SHP77 treated with DMSO at 0.1 percent for 48 hours (cell line): ENCODE measurements at places on chromosomes 13 and 19.
A peak's percentile ranks its signal among the peaks of the same experiment; 100 is the strongest.

GRCh38 chr13:71149498-71150363, 717.3 kb downstream of the DACH1 start:
- peak; percentile 23 for DNase-seq

- no peak for DNase-seq
Measured at GRCh38 chr13:32752997-32753606, 166.8 kb downstream of the PDS5B start.

- no peak for DNase-seq
Measured at GRCh38 chr19:54319892-54320670, 7.1 kb upstream of the LILRA5 start.

DNA sequence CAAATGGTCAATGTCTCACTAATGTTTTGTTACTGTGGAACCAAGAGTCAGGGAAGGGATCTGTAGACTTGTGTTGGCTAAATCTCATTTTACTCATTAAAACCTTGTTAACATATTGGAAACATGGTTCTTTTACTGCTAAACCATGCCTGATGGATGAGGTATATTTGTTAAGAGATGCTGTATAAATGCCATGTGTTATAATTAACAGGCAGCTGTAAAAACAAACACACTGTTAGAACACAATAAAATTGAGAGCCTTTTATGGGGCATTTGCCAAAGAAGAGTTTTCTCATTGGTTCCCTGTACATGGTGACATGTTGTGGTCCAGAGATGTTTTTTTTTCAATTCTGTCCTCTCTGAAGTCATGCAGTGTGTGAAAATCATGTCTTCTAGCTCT, 121.9 kb downstream of the ESD start:
- DNase-seq: peak; percentile 88

DNA sequence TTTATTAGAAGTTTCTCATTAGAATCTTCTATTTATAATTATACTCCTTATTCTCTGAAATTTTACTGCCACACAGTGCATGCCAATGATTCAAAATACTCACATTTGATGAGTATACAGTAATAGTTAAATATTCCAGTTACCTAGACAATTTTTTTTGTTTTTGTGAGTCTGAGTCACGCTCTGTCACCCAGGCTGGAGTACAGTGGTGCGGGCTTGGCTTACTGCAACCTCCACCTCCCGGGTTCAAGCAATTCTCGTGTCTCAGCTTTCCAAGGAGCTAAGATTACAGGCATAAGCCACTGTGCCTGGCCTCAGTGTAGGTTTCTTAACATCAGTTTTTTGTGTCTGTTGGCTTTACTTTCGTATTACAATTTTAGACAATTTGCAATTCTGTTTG, 87.1 kb downstream of the ZNF486 start:
- no peak for DNase-seq

- DNase-seq: no peak
Measured at GRCh38 chr19:52099497-52100138, 4.1 kb upstream of the ZNF841 start.

DNA sequence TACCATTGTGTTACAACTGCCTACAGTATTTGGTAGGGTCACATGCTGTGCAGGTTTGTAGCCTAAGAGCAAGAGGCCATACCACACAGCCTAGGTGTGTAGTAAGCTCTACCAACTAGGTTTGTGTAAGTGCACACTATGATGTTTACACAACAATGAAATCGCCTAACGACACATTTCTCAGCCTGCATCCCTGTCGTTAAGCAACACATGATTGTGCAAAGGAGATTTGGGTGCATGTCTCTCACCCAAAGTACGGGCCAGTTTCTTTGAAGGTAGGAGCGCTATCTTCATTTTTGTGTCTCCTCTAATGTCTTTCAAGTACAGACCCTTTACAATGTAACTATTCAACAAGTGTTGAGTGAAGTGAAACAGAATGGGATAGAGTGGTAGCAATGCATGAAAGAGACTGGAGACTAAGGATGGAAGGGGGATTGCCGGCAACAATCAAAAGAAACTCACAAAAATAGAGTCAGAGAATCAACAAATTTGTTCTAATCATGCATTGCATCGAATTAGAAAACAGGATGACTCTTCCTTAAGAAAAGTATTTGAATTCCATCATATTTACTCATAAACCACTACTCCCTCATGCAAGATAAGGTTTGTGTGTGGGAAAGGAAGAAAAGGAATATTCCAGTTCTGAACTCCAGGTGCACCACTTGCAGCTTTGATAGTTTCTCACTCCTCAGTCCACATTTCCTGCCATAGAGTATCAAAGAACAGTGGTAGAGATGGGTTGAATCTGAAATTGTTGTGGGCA, 60.2 kb upstream of the TNFRSF19 start:
- DNase-seq: no peak

DNA sequence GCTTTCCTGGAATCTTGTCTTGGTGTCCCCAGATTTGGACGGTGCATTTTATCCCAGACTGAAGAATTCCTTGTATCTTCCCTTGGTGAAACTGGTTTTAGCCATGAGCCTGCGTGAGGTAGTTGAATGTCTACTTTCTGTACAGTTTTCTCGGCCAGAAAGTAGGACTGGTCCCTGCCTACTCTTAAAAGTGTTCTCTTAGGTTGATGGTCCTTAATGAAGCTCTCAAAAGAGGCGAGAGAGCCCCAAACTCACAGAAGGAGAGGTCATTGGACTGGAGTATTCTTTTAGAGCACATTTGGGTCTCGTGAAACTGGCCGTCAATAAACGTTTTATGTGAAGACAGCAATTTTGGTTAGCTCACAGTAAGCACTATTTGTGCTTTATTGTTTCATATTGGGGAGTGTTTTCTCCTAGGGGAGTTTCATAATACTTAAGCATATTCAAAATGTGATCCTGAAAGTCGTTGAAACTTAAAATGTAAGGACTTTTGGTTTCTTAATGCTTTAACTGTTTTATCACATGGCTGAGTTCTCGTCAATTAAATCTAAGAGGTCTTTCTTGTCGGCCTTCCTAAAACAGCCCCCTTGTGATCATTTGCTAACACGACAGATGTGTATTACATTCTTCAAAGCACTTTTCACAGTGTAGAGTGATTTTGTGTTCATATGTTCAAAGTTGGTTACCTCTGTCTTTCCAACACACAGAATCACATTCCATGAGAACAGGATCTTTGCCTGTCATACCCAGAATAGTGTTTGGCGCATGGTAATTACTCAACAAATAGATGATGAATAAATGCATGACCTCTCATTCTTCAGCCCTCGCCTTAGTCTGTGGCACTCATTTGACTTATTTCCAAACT, 889 bp downstream of the GTF2F2 start:
- no peak for DNase-seq

GRCh38 chr19:47693489-47693888, 19.7 kb upstream of the EHD2 start:
- no peak for DNase-seq

DNA sequence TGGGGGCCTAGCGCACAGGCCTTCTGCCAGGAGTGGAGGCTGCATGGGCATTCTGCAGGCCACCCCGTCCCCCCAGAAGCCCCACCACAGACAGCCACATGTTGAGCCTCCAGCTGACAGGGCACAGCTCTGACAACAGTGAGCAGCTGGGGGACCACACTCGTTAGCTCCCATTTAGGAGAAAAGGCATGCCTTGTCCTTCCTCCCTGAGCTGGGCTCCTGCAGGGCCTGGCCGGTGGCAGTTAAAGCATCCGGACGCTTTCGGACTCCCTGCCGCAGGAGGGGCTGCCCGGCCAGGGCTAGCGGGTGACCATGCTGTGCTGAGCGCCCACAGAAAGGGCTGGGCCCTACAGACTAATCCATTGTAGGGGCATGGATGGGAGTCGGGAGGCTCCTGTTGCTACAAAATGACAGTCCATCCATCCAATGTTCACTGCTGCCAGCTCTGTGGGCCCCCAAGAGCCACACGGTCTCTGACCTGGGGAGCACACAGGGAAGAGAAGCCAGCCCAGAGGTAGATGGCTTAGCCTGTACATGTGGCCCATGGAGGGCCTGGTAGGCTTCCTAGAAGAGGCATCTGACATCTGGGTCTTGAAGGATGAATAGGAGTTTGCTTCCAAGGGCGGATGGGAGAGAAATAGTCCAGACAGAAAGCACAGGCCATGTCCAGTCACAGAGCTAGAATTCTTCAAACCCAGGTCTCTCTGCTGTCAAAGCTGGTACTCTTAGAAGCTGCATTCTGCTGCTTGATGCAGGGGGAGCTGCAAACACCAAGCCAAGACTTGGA, 116.5 kb upstream of the VSTM2B start:
- no peak for DNase-seq

GRCh38 chr13:100394005-100394695, 194.4 kb downstream of the GGACT start:
- DNase-seq: no peak

- no peak for DNase-seq
Measured at GRCh38 chr13:46484561-46484960, 68.4 kb upstream of the LRCH1 start.

GRCh38 chr13:80726868-80727267, 385.9 kb upstream of the SPRY2 start:
- DNase-seq: no peak

DNA sequence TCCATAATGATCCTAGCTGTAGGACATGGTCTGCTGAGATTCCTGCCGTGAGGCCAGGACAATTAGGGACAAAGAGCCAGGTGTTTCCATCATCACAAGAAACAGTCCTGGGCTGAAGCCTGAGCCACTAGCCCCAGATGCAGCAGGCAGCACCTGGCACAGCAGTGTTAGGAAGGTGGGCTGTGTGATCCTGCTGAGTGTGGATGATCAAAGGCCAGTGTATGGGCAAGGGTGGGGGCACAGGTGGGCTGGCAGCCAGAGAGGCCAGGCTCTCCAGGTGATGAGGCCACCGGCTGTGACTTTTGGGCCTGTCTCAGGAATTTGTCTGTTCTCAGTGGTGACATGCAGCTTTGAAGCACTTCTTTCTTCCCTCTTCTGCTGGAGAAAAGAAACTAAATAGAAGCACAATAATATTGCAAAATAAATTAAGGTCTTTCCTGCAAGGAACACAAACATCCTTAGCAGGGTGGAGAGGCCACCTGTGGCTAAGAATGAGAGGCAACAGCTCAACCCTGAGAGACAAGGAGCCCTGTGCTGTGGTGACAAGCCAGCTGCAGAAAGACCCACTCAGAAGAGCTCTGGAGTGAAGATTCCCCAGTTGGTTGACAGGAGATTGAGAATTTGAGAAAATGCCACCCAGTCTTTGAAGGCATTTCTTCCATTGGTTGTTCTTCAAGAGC, 127.6 kb downstream of the KATNAL1 start:
- no peak for DNase-seq

- no peak for DNase-seq
Measured at GRCh38 chr13:54953786-54954185, 1925.2 kb downstream of the OLFM4 start.

- DNase-seq: no peak
Measured at GRCh38 chr13:79519255-79519654, 38.3 kb downstream of the NDFIP2 start.

DNA sequence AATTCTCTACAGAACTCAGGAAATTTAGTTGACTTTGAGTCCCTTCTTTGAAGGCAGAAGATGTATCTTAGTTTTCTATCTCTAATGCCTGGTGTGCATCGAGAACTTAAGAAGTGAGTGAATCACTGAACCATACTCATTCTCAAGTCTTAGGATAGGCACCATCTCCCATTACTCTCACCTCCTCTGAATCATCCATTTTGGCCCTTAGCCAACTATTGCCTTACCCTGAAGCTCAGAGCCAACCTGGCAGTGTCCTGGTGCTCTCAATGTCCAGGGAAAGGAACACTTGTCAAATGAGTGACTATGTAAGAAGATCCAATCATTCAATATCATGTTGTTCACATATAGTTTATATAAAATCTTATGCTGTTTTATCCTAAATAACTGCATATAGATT, 146.6 kb downstream of the RGCC start:
- DNase-seq: no peak

DNA sequence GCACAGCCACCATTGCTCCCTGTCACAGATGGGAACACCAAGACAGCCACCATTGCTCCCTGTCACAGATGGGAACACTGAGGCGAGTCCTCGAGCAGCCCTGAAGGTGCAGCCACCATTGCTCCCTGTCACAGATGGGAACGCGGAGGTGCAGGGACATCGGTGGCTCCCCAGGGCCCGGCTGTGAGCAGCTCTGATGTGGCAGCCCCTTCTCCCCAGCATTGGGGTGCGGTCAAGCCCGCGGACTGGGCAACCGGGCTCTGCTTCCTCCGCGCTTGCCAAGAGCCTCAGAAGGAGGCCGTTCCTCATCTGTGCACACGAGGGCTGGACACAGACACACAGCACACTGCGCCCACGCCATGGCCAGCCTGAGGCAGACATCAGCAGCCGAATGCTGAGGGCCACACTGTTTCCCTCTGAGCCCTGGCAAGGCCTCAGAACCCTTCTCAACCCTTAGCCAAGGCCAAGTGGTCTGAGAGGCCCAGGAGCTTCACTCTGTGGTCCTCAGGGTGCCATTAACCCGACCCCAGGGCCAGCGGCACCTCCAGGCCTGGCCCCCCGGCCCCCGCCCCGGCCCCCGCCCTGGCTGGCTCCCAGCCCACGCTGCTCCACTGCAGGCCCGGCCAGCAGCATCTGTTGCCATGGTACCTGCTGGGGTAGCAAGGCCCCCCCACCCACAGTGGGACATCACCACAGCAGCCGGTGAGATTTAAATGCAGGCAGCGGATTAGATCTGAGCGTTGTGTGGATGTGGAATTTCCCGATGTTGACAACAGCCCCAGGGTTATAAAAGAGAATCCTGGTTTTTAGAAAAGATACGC, 18.4 kb downstream of the C2CD4C start:
- no peak for DNase-seq

- no peak for DNase-seq
Measured at GRCh38 chr13:86710013-86710412, 910.8 kb upstream of the SLITRK6 start.

DNA sequence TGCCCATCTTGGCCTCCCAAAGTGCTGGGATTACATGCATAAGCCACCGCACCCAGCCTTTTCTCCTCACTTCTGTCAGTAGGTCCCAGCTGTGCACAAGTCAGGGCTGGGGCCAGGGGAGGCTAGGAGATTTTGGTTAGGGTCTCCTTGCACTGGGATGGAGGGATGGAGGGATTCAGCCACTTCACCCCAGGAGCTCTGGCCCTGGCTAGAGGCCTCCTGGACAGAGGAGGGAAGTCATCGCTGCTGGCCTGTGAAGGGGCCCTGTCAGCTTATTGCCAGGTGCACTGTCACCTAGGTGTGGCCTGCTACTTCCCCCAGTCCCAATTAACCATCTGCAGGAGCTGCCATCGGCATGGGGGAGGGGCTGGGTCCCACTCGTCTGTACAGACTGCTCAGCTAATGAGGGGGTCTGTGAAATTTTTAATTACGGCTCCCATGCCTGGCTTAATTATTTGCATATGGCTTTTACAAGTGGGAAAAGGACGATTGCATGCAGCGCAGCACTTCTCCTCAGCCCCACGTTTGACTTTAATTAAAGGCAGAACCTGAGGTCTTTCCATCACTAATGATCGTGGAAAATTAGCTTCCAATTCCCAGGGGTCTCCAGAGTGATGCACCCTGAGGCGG, 52.4 kb downstream of the CHST8 start:
- DNase-seq: no peak

- DNase-seq: no peak
Measured at GRCh38 chr13:98456413-98456845, 120.5 kb downstream of the STK24 start.

- DNase-seq: no peak
Measured at GRCh38 chr19:47540748-47541147, 25.9 kb upstream of the NAPA start.

GRCh38 chr19:1266916-1267476, 2.1 kb upstream of the CIRBP start:
- no peak for DNase-seq

- no peak for DNase-seq
Measured at GRCh38 chr19:1131718-1132551, 28.1 kb downstream of the GPX4 start.
